NCI-H446 (cell line): ENCODE measurements at places on chromosomes 2 and 18.

- DNase-seq, result no peak
Measured at GRCh38 chr18:31876707-31877106, 66.2 kb downstream of the TRAPPC8 start.

DNA sequence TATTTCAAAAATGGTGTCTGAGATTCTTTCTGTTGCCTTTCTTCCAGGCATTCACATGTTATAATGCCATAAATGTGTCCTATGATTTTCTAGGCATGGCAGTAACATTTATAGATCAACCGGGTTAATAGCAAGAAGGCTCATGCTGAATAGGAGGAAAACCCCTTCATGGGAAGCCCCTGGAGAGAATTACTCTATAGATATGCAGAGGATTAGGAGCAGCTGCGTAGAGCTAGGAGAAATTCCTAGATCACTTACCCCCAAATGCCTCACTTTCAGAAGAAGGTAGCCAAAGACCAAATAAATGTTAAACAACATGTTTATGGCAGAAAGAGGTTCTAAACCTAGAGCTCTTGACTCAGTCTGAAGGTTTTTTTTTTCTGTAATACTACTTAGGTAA is 153.4 kb upstream of the CTNNA2 start:
- no peak for DNase-seq

- no peak for DNase-seq
Measured at GRCh38 chr2:675051-675450, 2.2 kb downstream of the TMEM18 start.

DNA sequence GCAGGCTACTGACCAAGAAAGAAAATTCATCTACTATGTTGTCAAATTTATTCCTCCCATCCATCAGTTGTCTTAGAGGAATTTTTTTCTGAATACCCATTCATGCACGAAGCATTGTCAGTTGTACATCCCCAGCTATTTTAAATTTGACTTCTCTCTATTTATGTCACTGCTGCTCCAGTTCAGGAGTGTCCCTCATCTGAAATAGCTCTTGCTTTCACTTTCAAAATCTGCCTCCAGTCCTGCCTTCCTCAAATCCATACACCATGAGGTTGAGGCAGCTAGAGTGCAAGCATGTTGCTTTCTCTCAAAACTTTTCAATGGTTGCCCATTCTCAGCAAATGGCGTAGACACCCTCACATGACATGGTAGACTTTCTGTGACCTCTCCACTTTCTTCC is 335.4 kb upstream of the CDH2 start:
- DNase-seq, result no peak

- no peak for DNase-seq
Measured at GRCh38 chr2:207123776-207124391, 41.9 kb downstream of the KLF7 start.

DNA sequence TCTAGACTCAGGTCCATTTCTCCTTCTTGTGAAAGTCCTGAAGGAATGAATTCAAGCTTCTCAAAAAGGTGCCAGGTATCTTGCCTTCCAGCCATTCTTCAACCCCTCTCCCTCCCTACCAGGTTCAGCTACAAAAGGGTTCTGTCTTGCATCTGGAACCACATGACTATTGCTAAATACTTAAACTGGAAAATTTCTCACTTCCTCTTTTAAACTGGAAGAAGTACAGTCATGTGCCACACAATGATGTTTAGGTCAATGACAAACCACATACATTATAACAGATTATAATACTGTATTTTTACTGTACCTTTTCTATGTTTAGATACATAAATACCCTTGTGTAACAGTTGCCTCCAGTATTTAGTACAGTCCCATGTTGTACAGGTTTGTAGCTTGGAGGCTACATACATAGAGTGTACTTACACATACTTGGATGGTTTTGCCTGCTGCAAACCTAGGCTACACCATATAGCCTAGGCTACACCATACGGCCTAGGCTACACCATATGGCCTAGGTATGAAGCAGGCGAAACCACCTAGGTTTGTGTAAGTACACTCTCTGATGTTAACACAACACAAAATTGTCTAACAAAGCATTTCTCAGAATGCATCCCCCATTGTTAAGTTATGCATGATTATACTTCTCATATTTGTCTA is 142.0 kb upstream of the DNMT3A start:
- no peak for DNase-seq

- no peak for DNase-seq
Measured at GRCh38 chr2:82257796-82258555, 1953.4 kb upstream of the LRRTM1 start.

DNA sequence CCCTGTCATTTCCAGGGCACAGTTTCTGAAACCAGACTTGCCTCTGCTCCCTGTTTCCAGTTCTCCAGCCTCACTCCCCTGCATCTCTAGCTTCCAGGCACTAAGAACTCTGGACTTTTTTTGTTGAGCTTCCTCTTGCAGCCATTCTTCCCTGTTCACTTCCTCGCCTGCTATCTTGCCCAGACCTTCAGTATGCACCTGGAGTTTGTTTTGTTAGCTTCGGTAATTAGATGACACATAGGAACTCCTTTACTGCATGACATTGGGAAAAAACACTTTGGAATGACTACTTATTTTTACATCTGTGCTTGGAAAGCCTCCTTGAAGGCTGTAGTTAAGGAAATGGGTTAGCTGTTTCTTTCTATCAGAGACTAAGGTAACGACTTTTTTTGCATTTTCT is 35.2 kb downstream of the OTOF start:
- DNase-seq, result no peak

DNA sequence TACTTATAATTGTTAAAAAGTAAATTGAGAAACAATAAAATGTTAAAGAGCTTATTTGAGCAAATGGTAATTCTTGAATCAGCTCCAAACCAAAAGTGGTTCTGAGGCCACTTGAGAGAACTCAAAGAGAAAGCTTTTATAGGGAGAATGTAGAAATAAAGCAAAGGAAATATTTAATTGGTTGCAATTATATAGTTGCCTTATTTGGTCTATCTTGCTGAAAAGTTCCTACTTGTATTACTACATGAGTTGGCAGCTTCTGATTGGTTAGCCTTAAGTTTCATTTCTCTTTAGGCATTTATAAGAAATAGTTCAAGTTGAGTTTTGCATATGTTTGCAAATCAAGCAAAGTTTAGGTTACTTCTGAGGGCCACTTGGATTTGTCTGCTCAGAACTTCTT is 38.1 kb downstream of the SCN2A start:
- no peak for DNase-seq

DNA sequence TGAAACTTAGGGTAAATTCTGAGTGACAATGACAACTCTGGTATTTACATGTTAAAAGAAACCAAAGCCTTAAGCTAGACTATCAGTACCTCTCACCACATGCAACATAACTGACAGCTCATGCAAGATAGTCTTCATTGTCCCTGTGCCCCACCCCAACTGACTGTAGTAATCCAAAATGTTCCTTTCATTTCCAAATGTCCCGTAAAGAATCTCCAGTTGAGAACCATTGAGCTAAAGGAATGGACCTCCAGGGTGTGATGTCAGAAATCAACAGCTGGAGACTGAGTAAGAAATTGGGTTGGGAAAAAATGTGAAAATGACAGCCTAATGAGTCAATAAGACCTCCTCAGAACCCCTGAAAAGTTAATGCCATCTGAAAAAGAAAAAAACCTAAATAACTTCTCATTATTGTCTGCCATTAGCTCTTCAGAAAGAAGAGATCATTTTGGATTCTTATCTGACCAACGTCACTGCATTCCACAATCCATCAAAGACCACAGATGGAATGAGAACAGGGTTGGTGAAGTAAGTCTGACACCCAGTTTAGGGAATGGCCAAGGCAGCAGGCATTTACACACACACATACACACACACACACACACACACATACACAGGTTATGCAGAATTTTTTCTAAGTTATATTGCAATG is 51.7 kb upstream of the ACVR2A start:
- DNase-seq, result no peak

- no peak for DNase-seq
Measured at GRCh38 chr2:203786549-203787351, 80.3 kb downstream of the CD28 start.

DNA sequence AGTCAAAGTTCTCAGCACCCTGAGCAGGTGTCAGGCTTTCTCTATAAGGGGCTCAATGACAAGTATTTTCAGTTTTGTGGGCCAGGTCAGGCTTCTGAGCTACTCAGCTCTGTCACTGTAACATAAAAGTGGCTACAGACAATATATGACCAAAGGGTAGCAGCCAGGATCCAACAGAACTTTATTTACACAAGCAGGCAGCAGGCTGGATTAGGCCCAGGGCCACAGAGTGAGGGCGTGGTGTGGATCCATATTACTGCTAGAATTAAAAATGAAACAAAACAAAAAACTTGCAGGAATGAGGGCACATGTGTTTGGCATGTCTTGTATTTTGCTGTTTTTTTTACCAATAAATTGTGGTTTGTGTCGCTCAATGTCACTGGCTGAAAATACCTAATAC is 143.7 kb downstream of the EIPR1 start:
- DNase-seq, result no peak

DNA sequence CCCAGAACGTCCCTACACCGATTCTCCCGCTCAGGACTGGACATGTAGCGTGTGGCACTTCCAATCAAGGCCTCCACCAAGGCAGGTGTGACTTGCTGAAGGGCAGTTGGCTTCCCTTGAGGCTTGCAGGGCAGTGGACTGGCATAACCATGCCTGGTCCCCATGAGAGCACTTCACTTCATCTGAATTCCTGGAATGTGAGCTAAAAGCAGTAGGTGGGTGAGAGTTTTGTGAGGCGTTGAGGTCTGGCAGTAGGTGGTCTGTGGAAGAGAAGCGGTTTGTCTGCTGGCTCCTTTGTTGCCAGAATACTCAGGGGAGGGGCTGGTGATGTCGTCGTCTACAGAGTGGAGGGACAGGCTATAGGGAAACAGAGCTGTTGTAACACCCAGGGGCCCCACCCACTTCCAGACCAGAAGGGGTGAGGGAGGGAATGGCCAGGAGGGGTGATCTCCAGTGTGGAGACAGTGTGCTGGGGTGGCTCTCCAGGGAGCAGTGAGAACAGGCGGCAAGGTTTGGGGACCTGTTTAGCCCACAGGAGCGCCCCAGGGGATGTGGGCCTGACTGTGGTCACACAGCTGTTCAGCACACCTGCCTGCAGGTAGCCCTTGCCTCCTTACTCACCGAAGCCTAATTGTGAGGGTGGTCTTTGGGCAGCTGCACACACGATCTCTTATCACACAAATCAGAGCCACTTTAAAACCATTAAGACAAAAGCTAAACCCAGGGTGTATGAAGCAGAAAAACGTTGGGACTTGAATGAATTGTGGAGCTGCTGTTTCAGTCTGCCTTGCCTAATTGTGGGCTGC is 21.5 kb upstream of the ALKAL2 start:
- no peak for DNase-seq

GRCh38 chr2:211748339-211748738 is 790.3 kb downstream of the ERBB4 start:
- DNase-seq, result no peak

DNA sequence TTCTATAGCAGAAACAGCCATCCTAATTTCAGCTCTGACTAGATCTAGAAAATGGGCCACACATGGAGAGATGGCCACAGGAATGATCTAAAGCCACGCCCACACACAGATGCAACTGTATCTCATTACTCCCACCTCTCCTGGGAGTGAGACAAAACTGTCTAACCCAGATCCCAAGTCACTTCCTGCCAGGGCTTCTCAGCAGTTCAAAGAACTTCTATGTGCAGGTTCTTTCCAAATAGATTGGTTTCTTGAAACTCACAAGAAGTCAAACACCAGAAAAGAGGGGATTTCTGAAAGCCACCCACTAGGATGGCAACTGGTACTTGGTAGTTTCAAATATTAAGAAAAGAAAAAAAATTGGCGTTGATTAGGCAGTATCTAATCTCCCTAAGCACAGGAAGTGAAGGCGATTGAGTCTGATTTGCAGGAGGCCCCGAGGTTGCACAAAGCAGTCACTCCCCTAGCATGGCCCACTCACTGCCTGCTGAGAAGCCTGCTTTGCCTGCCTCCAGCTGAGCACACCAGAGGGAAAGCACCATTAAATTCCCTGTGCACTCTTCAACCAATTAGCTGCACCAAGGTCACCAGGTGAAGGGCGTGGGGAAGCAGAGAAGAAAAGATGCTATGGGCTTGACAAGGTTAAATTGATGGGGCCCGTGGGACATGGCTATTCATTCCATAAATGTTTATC is 51.1 kb downstream of the PAPOLG start:
- DNase-seq, result no peak

GRCh38 chr2:9702604-9703084 is 71.8 kb upstream of the YWHAQ start:
- DNase-seq, result no peak

- DNase-seq, result no peak
Measured at GRCh38 chr18:11544060-11544633, 65.2 kb upstream of the SLC35G4 start.
